Activated CD8-positive, alpha-beta T cell treated with anti-CD3 and anti-CD28 coated beads for 36 hours (primary cell): ENCODE measurements at places on chromosomes 7 and 10. TPM values are rescaled to one million over a fixed set of nuclear protein-coding genes. Genes with fewer than 3 reads are reported as not detected.
A peak's percentile ranks its signal among the peaks of the same experiment; 100 is the strongest.

GRCh38 chr7:117065571-117066150 is 112.4 kb downstream of the ST7 start:
- DNase-seq = no peak

GRCh38 chr10:22335173-22335933 is 9.9 kb upstream of the SPAG6 start:
- peak; percentile 79 for DNase-seq

DNA sequence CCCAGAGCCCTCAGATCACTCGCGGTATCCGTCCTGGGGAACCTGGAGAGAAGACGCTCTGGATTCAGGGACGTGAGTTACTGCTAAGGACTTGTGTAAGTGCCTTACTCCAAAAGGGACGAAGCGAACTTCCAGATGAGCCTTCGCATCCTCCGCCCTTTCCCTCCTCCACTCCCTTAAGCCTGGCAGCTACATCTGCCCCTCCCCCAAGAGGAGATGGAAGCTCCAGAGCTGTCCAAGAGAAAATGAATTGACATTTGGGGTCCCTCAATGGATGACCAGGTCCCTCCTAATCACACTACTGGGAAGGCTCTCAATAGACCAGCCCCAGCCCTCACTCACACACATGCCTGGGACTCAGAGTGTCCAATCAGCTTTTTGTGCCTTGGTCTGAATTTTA is 31.3 kb upstream of the GDF10 start:
- no peak for DNase-seq

DNA sequence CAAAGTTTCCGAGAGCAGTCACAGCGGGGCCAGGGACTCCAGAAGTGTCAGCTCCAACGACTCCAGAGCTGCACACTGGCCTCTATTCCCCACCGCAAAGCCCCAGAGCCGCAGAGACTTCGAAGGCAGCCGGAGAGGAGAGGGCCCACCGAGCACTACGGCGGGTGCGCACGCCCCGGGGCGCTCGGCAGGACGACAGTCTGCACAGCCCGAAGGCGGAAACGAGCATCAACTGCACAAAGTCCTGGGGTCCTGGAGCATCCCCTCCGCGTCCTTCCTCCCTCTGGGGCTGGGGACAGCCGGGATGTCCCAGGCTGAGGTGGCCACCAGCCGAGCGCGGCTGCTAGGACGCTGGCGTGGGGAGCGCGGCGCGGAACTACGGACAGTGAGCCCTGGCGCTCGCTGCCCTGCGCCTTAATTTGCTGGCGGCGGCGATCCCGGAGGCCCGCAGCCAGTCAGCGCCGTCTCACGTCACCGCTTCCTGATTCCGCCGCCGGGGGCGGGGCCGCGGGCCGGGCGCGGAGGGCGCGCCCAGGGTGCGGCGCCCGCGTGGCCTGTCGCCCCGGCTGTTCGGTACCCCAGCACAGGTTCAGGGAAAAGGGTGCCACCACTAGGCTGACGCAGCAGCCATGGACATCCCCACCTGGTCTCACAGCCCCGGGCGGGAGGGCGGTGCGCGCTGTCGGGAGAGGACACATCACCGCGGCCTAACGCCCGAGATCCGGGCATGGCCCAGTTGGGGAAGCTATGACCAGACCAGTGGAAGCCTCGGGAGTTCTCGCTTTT is at the start of gene TBX20:
Gene TBX20, minus strand, starts transcription at position 391 of the 786 bp plus-strand sequence. CDS start 480 bp downstream, outside the sequence.
- peak; percentile 40 for DNase-seq

BAIAP2L1 gene
- total RNA-seq = 2.3 TPM

PNLIPRP3 gene
- not detected for total RNA-seq

CLDN4 gene
- total RNA-seq = 0.20 TPM

CLCN1 gene
- 0.09 TPM for total RNA-seq

PKD1L1 gene
- total RNA-seq = 0.20 TPM
